ENCODE measurements at places on chromosomes 13 and 19. TPM values are rescaled to one million over a fixed set of nuclear protein-coding genes. Genes with fewer than 3 reads are reported as not detected.

C19orf53 gene
- 50.7 TPM for total RNA-seq

IZUMO4 gene
- 0.89 TPM for total RNA-seq

SF3A2 gene
- total RNA-seq: 39.8 TPM

ZNF525 gene
- 8.5 TPM for total RNA-seq

POSTN gene
- total RNA-seq: 20.1 TPM

KLF2 gene
- total RNA-seq: 1.8 TPM

FARSA gene
- 95.9 TPM for total RNA-seq

ATP4A gene
- not detected for total RNA-seq
